A549 (cell line): ENCODE measurements at places on chromosomes 12 and 14. TPM values are rescaled to one million over a fixed set of nuclear protein-coding genes. Genes with fewer than 3 reads are reported as not detected.
A peak's percentile ranks its signal among the peaks of the same experiment; 100 is the strongest.

- DNase-seq, result no peak
Observed at GRCh38 chr14:32044454-32044853, 32.6 kb upstream of the ARHGAP5 start.

GRCh38 chr12:96403870-96404269 lies 3.6 kb upstream of the CDK17 start:
- no peak for DNase-seq

GRCh38 chr12:9895215-9895971 lies 14.1 kb downstream of the KLRF2 start:
- DNase-seq, result no peak

GRCh38 chr14:20631023-20631879 lies 10.2 kb downstream of the OR6S1 start:
- DNase-seq, result peak; percentile 82

Gene DHH
- not detected in 3 replicates for polyA plus RNA-seq

- DNase-seq, result no peak
Observed at GRCh38 chr12:127060310-127060847, 1206.6 kb upstream of the TMEM132C start.

DNA sequence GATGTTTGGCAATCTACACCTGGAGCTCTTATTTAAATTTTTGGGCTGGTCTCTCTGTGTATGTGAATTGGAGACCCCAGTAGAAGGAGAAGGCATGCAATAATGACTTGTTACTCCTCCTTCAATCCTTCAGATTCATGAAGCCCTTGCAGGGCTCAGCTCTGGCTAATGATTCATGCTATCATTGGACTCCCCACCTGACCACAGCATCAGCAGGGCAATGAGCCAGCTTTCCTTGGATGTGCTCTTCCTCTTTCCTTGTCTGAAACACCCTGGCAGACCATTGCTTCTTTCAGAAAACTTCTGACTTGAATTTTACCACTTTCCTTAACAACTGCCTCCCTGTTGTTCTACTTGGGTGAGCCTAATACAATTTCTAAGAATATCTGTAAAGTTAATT lies 1019.2 kb downstream of the AACS start:
- DNase-seq, result no peak

Gene PPM1H
- polyA plus RNA-seq, result 6.8 to 7.8 TPM (median 7.8 TPM) in 3 replicates

DNA sequence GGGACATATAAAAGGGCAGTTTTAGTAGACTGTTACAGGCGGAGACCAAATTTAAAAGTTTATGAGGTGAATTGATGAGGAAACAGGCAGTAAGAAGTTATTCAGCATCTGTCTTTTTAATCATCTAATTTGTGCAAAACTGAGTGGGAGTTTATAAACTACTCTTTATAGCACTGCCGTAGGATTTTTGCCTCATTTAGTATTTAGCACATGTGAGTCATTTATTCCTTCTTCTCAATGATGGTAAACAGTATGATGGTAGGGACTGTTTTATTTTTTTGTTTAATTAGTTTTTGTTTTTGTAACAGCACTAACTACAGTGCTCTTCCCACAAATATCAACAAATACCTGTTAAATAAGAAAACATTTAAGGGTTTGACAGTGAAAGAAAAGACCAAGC lies 20.6 kb downstream of the TOGARAM1 start:
- no peak for DNase-seq

Gene TMEM229B
- 0.22 to 0.40 TPM (median 0.31 TPM) in 3 replicates for polyA plus RNA-seq

- no peak for DNase-seq
Observed at GRCh38 chr12:107704041-107704440, 18.4 kb downstream of the PWP1 start.

GRCh38 chr12:104933778-104934177 lies 24.3 kb downstream of the SLC41A2 start:
- DNase-seq, result no peak

Gene MANSC1
- polyA plus RNA-seq, result 3.7 to 4.4 TPM (median 3.8 TPM) in 3 replicates

Gene BICDL1
- polyA plus RNA-seq, result 2.6 to 3.8 TPM (median 3.5 TPM) in 3 replicates

- no peak for DNase-seq
Observed at GRCh38 chr12:50690925-50691324, 73.0 kb upstream of the ATF1 start.

Gene OR4E2
- not detected in 3 replicates for polyA plus RNA-seq

DNA sequence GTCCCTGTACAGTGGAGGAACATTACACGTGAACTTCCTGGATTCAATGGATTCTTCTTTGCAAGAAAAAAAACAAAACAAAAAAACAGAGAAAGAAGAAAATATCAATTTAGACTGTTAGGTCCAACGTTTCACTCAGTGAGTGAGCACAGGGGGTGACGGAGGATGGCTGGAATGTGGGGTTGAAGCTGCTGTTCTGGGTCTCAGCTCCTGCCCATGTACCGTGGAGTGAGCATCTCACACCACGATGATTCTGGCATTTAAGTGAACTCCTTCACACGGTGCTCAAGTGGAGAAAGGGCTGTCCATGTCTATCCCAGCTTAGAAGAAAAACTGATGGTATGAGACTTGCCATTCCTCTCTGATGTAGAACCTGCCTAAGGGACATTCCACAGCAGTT lies 23.2 kb downstream of the CCND2 start:
- no peak for DNase-seq

GRCh38 chr12:51904951-51905470 lies 2.3 kb upstream of the ACVRL1 start:
- no peak for DNase-seq

Gene RND1
- 16.8 to 28.7 TPM (median 26.5 TPM) in 3 replicates for polyA plus RNA-seq

Gene TBX3
- 18.0 to 22.8 TPM (median 22.1 TPM) in 3 replicates for polyA plus RNA-seq

DNA sequence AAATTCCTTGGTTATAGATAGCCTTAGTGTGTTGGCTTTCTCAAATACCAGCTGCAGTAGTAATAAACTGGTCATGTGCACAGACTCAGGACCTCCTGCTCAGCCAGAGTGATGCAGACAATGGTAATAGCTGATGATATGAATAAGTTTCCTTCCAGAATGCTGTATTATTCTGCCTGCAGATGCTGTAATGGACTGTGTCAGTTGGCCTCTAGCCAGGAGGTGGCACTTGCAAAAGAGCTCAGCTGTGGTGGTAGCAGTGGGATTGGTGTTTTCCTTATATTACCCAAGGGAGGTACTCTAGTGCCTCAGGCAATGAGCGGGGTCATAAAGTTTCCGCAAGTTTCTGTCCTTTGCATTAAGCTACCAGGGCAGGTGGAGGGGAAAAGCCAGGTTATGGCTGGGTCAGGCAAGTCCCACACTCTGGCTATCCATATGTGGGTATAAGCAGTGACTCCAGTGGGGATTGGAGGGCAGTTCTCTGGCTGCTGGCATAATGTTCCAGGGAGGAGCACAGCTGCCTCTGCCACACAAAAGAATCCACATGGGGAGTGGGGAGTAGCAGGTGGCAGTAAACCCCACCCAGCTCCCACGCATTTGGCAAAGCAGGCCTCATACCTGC lies 14.0 kb upstream of the MUCL1 start:
- no peak for DNase-seq

GRCh38 chr12:129841251-129841650 lies 62.6 kb downstream of the TMEM132D start:
- no peak for DNase-seq

- DNase-seq, result no peak
Observed at GRCh38 chr14:51507511-51507905, 144.2 kb upstream of the FRMD6 start.

DNA sequence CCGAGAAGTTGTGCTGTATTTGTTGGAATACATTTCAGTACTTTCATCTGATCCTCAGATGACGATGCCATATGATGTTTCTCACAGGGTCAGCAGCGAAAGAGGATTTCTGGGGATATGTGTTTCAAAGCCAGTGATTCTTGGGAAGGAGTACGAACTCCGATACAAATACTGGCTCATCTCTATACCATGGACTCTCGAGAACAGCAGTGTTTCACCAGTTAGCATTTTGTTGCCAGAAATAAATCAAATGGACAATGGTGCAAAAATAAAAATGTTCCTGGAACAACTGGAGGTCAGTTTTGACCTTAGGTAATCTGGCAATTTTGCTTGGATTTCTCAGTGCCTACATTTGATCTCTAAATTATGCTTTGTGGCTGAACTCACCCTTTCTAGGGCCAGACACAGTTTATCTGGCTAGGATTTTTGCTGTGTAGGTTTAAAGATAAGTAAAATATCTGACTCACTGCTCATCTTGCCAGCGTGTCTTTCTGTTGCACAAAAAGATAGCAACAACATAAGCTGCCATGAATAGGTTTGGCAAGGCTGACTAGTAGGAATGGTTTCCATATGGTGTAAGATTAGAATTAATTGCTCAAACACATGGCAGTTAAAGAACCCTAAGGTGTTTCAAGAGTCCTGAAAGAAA lies 11.0 kb upstream of the MGP start:
- DNase-seq, result no peak

DNA sequence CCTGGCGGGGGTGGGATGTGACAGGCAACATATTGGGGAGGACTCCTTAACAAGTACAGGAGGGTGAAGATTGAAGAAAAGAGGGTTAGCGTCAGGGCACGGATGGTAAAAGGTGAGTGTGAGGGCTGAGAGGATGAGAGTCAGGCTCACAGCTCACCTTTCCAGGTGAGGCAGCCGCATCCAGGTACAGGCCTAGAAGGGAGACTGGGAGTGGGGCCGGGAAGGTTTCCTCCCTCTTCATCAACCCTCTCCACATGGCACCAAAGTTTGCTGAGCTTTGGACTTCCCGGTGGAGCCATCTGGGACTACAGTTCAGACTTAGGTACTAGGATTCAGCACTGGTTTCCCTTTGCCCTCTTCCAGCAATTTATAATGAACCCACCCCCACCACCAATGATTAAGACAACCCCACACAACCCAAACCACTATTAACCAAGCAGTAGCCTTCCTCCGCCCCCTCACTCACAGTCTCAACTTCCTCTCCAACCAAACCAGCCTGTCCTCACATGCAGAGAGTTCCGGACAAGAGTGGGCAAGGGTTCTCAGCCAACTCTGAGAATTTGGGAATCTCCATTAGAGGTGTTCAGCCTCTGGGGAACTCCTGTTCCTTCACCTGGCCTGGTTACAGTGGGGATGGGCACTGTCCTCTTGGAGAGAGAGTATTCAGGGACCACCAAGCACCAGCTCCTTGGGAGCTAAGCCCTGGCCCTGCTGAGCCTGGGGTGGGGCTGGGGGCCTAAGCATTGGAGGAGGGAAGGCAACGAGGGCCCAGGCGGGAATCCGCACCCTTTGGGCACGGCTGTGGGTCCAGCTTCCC lies 2.4 kb upstream of the HOXC4 start:
- DNase-seq, result no peak

- no peak for DNase-seq
Observed at GRCh38 chr14:29576927-29577326, 350.7 kb downstream of the PRKD1 start.

- no peak for DNase-seq
Observed at GRCh38 chr12:103944964-103945363, 14.8 kb downstream of the HSP90B1 start.

- DNase-seq, result no peak
Observed at GRCh38 chr12:19967001-19967400, 401.3 kb upstream of the PDE3A start.

Gene OLR1
- polyA plus RNA-seq, result 0.44 to 0.92 TPM (median 0.81 TPM) in 3 replicates

- DNase-seq, result no peak
Observed at GRCh38 chr12:68349921-68350606, 17.9 kb upstream of the MDM1 start.

DNA sequence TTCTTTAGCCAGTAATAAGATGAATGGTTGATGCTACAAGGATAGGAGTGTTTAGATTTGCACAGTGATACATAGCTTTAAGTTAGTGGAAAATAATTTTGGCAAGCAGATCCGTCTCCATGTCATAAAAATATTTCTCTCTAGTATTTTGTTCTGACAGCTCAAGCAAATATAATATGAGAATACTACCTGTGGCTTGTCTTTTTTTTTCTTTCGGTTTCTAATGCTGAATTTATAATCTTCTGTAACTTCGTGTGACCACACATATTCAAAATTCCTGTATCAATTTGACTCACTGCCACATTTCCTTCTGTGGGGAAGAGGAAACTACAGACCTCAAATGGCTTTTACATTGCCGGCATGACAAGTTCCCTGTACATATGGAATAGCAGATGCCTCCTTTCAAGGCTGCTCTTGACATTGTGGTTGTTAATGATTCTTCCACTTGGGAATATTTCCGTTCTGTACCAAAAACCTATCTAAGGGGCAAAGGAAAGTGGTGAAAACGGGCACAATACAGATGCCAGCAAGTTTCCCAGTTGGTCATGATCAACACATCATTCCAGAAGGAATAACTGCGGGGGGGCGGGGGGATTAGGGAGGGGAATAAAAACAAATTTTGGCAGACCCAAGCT lies 103.6 kb upstream of the CCDC91 start:
- no peak for DNase-seq

GRCh38 chr14:78644824-78645559 lies 474.8 kb downstream of the NRXN3 start:
- no peak for DNase-seq

DNA sequence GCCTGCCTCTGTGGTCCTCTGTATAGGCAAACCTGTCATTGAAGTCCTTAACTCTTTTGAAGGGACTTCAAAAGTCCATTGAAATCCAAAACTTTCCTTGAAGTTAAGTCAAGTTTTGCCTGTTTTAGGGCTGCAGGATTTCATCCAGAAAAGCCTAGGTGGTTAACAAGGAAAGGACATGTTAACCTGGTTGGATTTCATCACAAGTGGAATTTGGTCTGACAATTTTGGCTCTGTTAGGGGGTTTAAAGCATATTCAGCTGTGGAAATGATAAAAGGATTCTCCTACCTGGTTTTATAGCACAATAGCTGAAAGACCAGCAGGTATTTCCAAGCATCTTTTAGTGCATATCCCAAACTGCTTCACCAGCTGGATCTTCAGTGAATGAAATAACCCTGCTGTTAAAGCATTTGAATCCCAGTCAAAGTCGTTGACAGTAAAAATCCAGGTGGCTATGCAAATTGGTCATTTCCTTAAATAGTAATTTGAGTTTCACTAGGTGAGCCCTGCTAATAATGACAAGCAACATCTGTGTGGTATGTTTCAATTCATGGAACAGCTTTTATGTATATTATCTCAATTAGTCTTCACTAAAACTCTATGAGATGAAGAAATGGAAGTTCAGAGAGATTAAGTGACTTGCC lies 400.5 kb downstream of the ETNK1 start:
- DNase-seq, result no peak

Gene LMNTD1
- not detected in 3 replicates for polyA plus RNA-seq

DNA sequence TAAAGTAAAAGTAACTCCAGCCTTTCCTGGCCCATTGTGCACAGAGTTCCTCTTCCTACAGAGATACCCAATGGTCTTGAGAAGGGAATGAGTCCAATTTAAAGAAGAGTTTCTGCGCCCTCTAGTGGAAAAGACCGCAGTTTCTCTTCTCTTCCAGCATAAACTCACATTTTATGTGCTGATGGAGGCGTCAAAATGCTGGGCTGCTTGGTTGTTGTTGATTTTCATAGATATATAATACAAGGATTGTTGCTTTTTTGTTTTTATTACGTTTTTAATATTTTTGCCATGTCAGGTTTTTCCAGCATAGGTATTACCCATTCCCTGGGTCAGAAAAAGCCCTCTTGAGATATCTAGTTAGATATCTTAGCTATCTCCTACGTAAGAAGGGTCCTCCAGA lies 356.9 kb upstream of the STXBP6 start:
- DNase-seq, result no peak

GRCh38 chr12:107131832-107132616 lies 38.7 kb upstream of the CRY1 start:
- peak; percentile 72 for DNase-seq

DNA sequence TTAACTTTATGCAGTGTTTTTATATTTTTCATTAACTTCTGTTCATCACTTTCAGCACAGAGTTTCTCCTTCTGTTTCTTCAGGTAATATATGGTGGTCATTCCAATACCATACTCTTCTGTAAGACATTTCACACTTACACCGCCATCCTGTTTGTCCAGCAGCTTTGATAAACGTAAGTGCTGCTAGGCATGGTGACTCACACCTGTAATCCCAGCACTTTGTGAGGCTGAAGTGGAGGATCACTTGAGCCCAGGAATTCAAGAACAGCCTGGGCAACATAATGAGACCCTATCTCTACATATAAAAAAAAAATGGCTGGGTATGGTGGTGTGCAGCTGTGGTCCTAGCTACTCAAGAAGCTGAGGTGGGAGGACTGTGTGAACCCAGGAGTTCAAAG lies 55.8 kb downstream of the EXOC5 start:
- DNase-seq, result no peak
